Renal cortical epithelial cell (primary cell): ENCODE measurements at places on chromosomes 2 and 18. TPM values are rescaled to one million over a fixed set of nuclear protein-coding genes. Genes with fewer than 3 reads are reported as not detected.

TRAF3IP1 gene
- 6.4 and 25.3 TPM in 2 replicates for total RNA-seq

CXCR1 gene
- total RNA-seq, result not detected in 2 replicates

MARCHF7 gene
- 148 and 155 TPM in 2 replicates for total RNA-seq

SH3RF3 gene
- under 0.01 and 0.40 TPM in 2 replicates for total RNA-seq

KIAA1328 gene
- 5.4 and 7.0 TPM in 2 replicates for total RNA-seq

CDH2 gene
- 106 and 137 TPM in 2 replicates for total RNA-seq

DNA sequence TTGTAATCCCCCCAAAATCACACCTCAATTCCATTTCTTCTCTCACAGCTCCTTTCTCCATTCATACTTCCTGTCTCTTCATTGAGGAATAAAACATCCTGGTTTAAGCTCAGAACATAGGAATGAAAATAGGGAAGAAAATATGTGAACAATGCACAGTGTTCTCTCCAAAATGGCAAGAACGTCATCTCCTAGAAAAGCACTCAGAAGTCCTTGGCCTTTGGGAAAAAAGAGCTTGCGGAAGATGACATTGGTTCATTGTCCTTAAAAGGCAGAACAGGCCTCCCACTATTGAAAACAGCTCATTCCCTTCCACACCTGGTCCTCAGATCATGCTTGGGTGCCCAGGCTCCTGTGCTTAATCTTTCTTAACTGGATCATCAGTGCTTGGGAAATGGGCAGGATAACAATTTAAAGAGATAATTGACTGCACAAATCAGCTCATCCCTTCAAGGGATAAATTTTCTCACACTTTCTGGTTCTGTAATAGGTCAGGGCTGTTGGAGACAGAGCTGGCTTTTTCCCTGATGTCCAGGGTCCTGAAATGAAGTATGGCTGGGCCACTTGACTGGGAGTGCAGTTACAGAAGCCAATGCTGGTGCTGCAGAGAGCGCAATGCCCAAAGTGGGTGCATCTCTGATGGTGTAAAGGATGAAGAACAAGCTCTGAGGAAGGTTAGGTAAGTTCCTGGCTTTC lies 69.2 kb downstream of the MARCHF4 start:
- no peak for DNase-seq

- DNase-seq, result no peak
Observed at GRCh38 chr2:85642725-85643124, 25.3 kb downstream of the SFTPB start.

- no peak for DNase-seq
Observed at GRCh38 chr18:58204776-58205442, 160.9 kb downstream of the NEDD4L start.

GRCh38 chr2:25063876-25064660 lies 22.2 kb downstream of the EFR3B start:
- DNase-seq, result no peak

DNA sequence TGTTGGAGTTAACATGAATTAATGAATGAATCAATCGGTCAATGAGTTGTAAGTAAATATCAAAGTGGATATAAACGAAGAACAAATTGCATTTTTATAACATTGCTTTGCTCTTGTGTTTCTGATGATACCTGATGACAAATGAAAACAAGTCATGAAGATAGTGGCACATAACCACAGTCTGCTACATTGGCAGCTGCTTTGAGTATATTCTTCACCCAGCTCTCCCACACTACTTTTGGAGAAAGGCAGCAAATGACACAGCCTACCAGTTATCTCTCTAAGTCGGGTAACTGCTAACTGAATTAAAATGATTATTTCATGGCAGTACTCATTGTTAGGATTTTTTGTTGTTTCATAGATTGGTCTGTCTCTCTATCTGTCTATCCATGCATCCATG lies 76.8 kb downstream of the COL5A2 start:
- no peak for DNase-seq

DNA sequence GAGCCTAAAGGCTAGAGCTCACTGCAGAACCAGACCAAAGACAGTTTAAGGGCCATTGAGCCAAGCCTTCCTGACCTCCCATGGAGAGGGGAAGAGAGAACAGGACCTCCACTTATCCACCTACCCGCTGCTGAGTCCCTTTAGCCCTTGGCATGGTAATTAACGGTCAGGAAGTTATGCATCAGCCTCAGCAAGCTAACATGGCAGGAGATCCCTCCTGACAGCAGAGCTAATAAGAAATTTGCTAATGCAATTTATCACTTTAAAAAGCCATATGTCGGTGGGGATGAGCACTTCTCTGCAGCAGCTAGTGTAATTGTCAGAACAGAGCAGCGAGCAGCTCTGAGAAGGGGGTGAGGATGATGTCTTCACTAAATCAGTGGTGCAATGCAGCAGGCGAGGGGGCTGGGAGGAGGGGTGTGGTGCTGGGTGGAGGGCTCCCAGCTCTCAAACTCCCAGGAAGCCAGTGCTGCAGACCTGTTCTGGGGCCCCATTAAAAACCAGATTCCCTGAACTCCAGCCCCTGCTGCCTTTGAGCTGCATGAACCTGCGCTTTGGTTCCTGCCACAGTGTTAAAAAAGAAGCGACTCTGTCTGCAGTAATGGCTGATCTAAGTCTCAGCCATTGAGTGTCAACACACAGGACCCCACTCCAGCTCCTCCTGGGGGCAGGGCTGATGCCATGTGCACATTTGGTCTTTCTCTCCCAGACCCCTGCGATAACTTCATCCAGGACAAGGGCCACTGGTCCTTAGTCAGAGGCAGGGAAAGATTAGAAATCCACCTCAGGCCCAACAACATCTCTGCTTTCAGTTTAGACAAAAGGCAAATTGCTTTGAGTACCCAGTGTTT lies 84.2 kb upstream of the STPG4 start:
- no peak for DNase-seq

DNA sequence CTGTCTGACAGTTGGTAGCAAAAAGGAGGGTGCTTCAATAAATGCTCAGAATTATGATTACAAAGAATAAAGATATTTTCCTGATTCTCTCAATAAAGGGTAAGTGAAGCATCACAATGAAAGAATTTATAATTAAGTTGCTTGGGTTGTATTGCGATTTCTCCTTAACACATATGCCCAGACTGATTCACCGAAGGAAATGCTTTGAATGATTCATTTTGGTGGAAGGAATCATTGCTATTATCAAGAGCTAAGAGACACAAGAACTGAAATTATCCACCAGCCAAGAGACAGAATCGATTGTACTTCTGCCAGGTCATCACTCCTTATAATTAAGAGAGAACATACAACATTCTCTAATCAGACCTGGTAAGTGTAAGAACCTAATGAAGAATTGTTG lies 301.4 kb downstream of the NR4A2 start:
- DNase-seq, result no peak

DNA sequence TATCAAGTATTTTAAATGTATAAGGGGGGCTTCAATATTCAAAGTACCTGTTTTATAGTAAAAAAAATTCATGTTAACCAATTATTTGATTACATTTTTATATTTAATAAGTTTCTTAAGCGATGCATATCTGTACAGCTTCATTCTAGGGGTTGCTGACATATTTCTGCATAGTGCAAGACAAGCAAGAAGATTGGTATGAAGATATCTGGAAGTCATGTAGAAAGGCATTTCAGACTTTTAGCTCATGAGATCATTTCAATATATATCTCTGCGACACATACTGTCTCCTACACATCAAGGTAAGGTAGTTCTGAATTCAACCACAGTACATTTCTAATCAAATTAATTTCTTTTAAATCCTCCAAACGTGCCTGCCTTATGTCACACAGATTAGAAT lies 73.1 kb downstream of the MEMO1 start:
- DNase-seq, result no peak

DNA sequence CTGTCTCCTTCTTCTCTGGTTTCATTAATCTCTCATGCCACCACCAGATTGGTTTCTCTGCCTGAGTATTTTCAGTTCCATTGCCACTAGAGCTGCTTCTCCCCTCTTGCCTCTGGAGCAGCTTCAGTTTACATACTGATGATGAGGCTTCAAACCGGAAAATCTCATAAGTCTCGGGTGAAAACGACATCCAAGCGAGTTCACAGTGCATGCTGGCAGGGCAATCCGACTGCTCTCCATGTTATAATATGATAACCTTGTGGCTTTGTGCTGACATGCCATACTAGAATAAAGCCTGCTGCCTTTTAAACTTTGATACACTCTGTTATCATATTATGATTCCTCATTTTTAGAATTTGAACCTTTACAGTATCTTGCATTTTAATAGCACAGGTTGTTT lies 153.5 kb downstream of the PRPF40A start:
- DNase-seq, result no peak

DNA sequence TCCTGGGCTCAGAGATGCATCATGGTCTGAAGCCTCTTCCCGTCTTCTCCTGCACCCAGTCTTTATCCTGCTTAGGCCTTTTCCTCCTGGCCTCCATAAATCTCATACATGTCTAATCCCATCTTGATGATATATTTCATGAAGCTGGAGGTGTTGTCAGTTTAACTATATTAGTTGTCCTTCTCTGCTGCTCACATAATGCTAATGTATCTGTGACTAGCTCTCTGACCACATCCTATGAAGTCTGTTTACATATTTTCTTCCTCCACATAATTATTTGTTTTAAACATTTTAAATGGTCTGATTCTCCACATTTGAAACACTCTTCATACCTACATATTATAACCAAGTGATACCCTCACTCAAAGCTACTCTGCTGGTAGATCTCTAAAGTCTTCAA lies 315.2 kb upstream of the RND3 start:
- DNase-seq, result no peak

GRCh38 chr18:8217051-8217564 lies 392.1 kb upstream of the RAB12 start:
- no peak for DNase-seq

GRCh38 chr18:31273812-31274527 lies 44.0 kb upstream of the DSG1 start:
- DNase-seq, result peak; percentile 50

DNA sequence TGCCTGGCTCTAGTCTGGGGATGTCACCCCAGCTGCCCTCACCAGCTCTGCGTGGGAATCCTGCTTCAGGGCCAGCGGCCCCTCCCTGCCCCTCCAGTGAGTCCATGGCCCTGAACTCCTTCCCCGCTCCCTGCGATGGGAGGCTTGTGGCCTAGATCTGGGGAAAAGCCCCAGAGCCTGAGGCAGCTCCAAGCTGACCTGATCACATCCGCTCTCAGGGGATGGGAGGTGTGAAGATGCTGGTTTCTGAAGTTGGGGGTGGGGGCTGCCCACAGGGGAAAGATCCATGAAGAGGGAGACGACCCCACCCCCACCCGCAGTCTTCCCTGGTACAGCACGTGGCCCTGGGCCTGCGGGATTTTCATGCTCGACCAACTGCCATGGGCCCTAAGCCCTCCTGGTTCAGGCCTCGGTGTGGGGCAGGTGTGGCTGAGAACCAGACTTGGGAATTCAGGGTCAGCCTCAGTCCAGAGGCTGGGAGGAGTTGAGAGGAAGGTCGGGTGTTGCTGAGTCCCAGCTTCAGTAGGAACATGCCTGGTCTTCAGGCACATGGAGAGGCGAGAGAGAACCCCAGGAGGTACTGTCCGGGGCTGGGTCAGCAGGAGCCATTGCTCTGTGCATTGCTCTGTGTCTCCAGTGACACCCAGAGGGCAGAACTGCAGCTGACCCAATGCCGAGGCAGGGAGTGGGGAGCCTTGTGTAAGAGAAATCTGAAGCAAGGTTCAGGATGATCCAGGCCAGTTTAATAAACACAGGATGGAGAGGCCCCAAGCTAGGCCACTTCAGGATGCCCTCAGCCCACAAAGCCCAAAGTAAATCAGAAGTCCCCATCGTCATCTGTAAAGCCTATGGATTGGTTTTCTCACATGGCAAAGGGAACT lies 115.1 kb downstream of the CAPN13 start:
- no peak for DNase-seq

DNA sequence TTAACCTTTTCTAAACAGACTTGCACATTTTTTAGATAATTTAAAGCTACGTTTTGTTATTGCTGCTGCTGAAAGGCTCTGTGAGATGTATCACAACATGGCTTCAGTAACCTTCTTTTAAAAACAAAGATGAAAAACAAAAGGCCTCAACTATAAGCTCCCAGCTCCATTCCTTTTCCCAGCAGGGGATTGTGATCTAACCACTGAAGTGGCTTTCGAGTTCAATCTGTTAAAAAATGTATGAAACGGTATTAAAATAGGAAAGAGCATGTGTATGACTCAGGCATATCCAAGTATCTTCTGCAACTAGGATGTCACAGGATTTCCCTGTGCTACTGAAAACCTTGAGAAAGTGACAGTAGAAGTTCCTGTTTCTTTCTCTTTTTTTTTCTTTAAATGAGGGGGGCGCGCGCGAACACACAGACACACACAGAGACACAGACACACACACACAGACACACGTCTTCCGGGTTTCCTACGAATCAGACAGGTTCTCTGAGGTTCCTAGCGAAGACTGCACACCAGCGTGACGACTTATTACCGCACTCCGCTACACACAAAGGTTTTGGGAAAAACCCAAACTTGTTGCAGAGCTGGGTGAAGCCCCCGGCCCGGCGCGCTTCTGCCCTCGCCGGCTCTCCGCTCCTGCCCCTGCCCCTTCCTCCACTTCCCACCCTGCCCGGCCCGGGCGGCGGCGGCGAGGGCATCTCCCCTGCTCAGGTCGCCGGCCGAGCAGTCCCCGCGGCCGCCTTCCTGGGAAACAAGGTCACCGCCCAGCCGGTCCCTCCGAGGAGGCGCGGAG lies 86.8 kb downstream of the RBMS1 start:
- peak; percentile 67 for DNase-seq

DNA sequence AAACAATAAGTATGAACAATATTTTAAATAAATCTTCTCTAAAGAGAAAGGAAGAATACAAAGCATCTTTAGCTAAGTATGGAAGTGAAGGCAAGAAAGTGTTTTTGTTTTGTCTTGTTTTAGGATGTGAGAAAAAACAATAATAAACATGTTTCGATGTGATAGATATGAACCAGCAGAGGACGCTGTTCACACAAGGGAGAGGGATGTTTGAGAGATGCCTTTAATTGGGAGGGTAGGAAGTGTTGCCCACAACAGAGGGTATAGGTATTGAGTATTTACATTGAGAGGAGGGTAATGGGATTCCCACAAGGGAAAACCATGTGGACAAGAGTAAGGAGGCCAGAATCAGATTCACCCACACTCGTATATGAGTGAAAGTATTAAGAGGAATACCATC lies 55.1 kb downstream of the CDH19 start:
- DNase-seq, result no peak

DNA sequence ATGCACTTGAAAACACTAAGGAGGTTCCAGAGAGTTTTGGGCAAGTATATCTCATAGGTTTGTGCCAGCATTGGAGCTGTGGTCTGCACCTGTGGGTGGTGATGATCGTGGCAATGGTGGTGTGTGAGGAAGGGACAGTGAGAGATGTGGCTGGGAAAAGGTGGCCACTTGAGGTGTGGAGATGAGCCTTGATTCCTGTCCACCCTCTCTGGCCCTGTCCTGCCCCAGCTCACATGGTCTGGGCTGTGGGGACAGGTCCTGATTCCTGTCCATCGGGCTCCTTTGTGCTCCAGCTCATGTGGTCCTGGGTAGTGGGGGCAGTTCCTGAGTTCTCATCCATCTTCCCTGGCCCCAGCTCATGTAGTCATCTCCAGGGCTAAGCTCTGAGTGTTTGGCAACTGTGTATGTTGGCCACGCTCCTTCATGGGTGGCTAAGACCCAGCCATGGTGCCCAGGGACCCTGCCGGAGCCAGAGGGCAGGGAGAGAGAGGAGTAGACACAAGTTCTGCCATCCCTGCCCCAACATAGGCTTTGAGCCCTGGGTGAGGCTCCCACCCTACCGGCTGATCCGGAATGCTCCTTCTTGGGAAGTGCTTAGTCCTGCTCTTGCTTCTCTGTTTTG lies 294.4 kb upstream of the HDAC4 start:
- DNase-seq, result no peak

- no peak for DNase-seq
Observed at GRCh38 chr2:26324903-26325302, 21.0 kb upstream of the SELENOI start.

- DNase-seq, result no peak
Observed at GRCh38 chr18:64208516-64208915, 59.6 kb upstream of the LINC00305 start.
